ENCODE measurements at places on chromosomes 12 and 14.
A peak's percentile ranks its signal among the peaks of the same experiment; 100 is the strongest.

DNA sequence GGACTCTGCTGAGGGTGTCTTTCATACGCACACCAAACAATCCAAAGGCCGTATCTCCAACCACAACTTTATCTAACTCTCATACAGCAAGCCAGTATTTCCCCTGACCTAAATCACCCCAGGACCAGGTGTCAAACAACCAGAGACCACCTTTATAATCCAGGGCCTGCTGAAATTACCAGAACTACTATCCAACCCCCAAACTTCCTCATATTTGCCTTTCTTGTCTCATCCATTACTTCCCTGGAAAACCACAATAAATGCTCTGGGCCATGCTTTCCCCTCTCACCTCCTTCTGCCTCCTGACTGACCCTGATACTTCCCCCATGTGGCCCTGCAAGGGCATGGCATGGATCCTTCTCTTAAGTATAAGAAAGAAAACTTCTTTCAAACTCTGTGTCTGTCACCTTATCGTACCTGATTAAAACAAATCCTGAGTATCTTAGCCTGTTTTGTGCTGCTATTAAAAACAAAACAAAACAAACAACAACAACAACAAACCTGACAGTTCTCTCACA lies 44.7 kb upstream of the CRACR2A start:
- no peak for DNase-seq

- DNase-seq = no peak
Measured at GRCh38 chr14:26175658-26176057, 422.2 kb downstream of the NOVA1 start.

GRCh38 chr12:102629262-102629888 lies 149.0 kb upstream of the IGF1 start:
- DNase-seq = no peak

DNA sequence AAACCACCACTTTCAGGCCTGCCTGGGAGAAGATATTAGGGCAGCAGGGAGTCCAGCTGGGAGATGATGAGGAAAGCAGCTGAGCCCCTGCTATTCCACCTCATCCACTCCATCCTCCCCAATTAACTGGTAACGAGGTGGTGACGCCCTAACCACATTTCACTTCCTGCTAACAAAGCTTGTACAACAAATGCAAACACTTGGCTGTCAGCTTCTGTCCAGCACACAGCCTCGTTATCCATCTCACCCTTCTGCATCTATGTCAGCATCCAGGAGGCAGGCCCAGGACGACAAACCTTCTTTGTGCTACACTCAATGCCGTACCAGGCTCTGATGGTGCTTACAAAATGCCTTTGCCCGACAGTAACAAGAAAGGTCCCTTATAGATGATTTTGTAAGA lies 225.4 kb downstream of the APAF1 start:
- no peak for DNase-seq

GRCh38 chr12:93537769-93538168 lies 34.7 kb upstream of the SOCS2 start:
- no peak for DNase-seq

DNA sequence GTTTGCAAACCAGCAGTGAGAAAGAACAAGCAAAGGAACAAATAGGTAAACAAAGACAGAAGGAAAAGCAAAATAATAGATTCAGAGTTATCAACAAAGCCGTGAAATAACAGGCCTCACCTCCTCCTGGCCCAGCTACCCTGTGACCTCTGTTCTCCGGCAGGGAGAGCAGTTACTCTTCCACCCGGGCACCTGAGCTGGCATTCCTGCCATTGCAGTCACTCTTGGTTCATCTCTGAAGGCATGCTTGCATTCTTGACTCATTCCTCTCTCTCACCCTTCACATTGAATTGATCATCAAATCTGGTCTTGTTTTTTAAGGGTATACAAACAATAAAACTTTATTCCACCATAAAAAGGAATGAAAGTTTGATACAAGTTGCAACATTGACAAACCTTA lies 95.1 kb downstream of the TTC8 start:
- no peak for DNase-seq

GRCh38 chr12:7021956-7022355 lies 3.7 kb upstream of the LPCAT3 start:
- no peak for DNase-seq

DNA sequence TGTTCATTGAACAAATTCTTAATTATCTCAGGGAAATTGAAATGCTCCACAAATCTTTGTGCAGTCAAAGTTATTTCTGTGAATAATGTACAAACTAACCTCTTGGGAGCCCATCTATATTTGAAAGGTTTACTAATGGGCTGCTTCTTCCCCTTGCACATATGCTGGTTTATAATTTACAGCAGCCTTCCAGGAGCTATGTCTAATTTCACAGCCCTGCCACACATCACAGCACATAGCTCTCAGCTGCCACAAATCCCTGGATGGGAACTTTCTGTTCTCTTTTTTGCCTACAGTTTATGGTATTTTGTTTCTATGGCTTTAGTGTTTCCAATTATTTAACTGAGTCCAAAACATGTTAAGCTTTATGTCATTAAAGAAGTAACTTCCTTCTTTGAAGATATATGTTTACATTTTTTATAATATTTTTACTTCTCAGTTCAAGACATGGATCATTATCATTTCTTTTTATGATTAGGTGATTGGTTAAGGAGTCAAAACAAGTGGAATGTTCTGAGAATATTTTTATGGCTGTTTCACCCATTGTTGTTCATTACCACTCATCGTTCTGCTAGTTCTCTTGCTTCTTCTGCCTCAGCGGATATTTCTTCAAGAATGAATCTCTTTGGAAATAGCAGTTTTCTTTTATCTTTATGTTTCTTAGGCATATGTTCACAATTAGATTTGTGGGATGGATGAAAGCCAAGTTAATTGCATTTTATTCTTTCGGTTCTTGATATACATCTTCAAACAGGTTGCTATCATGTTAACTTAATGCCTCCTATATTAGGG lies 475.6 kb upstream of the MIS18BP1 start:
- DNase-seq = no peak

GRCh38 chr12:92717202-92717601 lies 14.4 kb downstream of the PLEKHG7 start:
- no peak for DNase-seq

- peak; percentile 91 for DNase-seq
Measured at GRCh38 chr14:100078997-100079725, 13.9 kb downstream of the EVL start.

DNA sequence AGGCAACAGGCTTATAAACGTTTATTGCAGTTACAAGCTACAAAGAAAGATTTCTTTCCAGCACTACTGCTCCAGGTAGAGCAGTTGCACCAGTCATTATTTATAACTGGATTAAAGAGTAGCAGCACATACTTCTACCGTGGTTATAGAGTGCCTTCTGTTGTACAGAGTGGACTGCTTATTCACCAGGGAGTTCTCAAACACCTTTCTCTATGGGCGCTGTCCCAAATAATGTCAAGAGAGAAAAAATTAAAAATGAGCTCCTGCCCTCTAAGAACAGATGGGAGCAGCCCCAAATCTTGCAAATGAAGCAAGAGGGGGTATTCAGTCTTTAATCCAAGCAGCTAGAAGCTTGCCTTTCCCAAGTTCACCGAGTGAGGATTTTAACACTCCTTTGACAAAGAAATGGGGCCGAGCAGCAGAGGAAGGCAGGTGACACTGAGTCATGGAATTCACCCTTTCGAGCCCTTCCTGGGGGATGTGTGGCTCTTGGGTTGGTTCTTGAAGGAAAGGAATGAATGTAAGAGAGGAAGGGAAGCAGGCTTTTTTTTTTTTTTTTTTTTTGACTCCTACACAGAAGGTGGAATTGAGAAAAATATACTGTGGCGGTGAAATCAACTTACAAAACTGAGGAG lies 181.2 kb downstream of the PRKCH start:
- no peak for DNase-seq

DNA sequence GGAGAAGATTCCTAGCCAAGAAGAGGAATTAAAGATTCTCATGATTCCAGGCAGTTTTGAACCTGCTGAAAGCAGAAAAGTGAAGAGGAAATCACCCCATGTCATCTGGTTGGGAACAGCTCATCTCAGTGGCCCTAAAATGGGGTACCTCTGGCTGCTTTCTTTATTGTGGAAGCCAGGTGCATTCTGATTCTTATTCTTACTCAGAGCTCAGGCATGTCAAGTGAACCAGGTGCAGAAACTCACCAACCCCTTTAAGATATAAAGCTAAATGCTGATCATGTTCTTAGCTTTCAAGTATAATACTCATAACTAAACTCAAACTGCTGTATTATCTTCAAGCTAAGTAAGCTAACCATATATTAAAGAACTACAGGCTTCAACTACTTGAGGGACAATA lies 253.9 kb upstream of the ARID2 start:
- no peak for DNase-seq

DNA sequence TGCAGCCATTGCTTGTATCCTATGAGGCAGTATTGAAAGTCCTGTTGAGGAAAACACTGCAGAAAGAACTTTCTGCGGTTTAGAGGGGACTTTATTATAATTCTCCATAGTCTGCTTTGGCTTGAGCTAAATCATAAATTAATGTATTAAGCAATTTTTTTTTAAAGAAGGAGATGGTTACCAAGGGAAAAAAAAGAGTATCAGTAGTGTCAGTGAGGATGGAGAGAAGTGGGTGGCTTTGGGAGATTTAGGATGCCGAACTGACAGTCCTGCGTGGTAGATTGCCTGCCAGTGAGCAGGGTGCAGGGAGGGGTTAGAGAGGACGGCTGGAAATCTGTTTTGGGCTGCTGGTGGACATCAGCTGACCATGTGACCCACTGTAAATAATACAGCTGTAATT lies 96.8 kb downstream of the MYRFL start:
- no peak for DNase-seq

DNA sequence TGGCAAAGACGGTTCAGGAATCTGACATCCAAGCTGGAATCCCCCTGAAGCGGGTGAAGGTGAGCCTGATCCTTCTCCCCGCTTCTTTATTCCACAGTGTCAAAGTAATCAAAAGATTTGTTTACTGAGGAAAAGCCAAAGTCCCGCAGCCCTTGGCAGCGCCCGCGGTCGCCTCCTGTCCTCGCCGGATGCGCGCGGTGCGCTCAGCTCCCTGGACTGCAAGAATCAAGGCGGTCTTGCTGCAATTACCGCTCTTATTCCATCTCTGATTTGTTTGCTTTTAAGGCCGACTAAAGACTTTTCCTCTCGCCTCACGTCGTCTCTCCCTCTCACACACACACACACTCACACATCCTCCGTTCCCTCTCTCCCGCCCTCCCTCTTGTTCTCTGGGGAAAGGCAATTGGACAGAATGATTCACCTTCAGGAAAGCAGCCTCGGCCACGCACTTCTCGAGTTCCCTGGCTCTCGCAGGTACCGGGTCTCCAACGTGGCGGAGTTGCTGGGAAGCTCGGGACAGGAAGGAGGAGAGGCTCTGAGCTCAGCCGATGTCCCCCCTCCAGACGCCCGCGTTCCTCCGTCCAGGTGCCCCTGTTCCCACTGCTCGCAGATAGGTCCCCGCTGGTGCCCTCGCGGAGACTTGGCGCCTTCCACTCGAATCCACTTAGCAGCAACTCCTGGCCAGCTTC lies 68.6 kb upstream of the USP15 start:
- DNase-seq = no peak

DNA sequence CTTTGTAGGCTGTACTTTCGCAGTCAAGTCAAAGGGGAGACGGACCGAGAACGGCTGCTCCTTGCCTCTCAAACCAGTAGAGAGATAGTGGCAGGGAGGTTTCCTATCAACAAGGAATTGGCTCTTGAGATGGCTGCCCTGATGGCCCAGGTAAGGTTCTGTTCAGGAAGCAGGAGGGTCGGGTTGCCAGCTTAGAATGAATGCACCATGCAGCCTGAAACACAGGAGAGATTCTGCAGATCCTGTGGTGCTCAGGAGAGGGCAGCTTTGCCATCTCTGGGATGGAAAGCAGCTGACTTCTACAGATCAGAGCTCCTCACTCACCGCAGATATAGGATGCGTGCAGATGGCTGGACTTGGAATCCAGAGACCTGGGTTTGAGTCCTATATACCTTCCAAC lies 18.0 kb downstream of the PIGH start:
- DNase-seq = no peak

GRCh38 chr12:68042212-68042699 lies 53.0 kb downstream of the IFNG-AS1 start:
- DNase-seq = peak; percentile 33

- no peak for DNase-seq
Measured at GRCh38 chr14:80358112-80358511, 146.8 kb upstream of the DIO2 start.

DNA sequence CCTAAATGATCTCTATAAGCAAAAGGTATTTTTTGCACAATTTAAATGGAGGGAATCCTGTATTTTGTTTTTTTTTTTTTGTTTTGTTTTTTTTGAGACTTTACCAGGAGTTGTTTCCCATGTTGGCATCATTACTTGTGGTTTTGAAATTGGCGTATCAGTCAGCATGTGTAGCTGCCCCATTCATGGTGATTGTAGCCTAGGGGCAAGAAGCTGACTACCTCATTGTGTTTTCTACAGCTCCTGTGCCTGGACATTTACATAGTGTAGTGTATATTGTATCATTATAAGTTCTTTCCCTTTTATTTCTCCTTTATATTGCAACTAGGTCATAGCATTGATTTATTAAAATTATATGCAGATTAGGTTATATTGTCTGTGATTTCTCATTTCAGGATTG lies 24.5 kb downstream of the SAMD4A start:
- DNase-seq = no peak

DNA sequence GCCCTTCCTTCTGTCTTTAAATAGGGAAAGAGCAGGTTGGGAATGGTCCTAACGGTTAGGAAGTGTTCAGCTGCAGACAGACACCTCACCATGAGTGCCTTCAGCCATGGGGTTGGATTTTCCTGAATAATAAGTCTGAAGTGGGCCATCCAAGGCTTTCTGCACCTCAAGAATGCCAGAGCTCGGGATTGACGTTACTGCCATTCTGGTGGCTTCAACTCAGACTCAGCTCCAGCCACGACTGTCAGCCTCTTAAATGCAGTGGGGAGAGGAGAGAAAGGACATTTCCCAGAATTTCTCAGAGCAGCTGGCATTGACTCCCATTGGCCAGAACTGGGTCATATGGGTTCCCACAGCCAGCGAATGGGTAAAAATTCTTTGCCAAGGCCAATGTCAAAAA lies 363.4 kb downstream of the MED13L start:
- DNase-seq = no peak

- DNase-seq = no peak
Measured at GRCh38 chr12:116542345-116542956, 16.7 kb upstream of the MAP1LC3B2 start.

- DNase-seq = no peak
Measured at GRCh38 chr14:21023174-21023573, 1.7 kb downstream of the NDRG2 start.

DNA sequence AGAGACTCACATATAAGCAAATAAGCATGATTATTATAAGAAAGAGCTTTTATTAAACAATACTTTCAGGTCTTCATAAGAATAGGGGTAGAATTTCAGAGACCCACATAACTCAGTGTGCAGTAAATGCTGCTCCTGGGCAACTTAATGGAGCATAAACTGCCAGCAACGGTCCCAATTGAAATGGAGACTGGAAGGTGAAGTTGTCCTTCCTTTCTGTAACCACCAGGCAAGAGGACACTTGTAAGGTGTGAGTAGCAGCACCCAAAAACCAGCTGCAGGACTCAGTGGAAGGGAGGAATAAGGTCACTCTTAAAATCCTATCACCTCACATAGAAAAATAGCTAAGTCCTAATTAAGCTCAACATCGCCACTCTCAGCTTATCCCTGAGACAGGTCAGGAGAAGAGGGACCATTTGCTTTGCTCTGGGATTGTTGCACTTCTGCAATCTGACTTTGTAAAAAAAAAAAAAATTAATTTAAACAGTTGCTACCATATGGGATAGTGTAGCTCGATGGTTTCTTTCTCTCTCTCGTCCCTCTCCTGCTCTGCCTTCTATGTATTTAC lies 22.7 kb upstream of the LTA4H start:
- no peak for DNase-seq

All from CD4-positive, alpha-beta T cell treated with Interleukin-15 for 4 hours (primary cell).